ENCODE measurements at places on chromosomes 13 and 19.
A peak's percentile ranks its signal among the peaks of the same experiment; 100 is the strongest.

DNA sequence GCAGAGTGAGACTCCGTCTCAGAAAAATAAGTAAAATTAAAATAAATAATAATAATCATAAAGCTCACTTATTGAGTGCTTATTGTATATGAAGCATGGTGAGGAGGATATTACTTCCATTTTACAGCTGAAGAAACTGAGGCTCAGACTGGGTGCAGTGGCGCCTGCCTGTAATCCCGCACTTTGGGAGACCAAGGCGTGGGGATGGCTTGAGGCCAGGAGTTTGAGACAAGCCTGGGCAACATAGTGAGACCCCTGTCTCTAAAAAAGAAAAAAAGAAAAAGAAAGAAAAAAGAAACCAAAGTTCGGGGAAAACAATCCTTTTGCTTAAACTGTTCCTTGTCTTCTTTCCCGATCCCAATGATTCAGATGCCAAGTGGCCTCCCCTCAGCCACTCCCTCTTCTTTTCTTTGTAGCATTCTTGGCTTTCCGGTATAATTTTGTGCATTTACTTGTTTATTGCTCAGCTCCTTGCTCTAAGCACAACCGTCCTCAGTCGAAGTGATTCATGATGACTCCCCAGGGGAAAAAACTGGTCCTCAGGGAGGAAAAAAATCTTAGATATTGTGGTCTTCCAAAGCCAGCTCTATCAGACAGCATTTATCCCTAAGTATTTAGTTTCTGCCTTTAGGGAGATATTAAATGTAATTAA is 965 bp upstream of the EIF3G start:
- no peaks in the 10 kb centered on the region for H3K36me3 ChIP-seq
- no peaks in the 10 kb centered on the region for H3K27me3 ChIP-seq
- H3K27ac ChIP-seq = no peak overlapping the region
- no peak for DNase-seq
- no peak overlapping the region for H3K4me3 ChIP-seq

DNA sequence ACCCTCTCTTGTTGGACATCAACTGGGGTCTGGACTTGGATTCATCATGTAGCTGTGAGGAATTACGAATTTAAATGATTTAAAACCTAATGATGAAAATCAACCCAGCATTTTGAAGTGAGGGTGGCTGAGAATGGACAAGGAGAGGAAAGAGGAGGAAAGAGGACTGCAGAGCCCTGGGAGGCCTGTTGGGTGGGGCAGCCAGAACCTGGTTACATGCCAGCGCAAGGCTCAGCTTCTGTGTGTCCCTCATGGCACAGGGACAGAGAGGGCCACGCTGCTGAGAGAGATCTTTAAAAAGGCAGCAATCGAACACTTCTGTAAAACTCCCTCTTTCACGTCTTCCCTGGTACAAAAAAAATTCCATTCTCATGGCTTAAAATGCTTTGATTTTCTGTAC is 292.7 kb downstream of the MYO16 start:
- no peaks in the 10 kb centered on the region for H3K36me3 ChIP-seq
- no peak for DNase-seq
- no peaks in the 10 kb centered on the region for H3K27me3 ChIP-seq

- peak overlapping the region; percentile 43 for H3K4me3 ChIP-seq
- no peaks in the 10 kb centered on the region for H3K36me3 ChIP-seq
- no peaks in the 10 kb centered on the region for H3K27me3 ChIP-seq
- peaks cover 26% of the 10 kb centered on the region for H3K4me1 ChIP-seq
Observed at GRCh38 chr19:47609906-47610894, 1.3 kb downstream of the BICRA start.

DNA sequence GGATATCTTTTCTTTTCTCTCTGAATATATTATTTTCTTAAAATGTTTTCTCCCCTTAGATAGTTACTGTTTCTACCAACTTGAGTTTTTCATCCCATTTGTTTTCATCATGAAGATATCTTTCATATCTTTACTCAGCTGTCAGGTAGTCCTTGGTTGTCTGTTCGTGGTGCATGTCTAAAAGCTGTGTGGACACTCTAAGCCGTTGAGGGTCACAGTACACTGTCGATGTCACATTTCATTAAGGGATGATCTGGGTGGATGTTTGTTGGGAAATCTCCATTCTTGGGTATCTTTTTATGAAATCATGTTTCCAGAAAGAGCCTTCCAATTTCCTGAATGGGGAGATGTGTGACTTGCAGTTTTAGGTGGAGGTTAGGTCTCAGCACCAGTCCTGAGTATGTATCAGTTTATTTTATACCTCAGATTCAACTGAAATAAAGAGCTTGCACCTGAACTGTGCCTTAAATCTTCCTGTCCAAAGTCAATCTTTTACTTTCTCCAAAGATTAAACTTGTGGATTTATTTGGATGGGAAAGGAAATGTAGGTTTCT is 23.2 kb downstream of the ZMYM2 start:
- H3K36me3 ChIP-seq = no peaks in the 10 kb centered on the region
- no peak for DNase-seq
- H3K27me3 ChIP-seq = no peaks in the 10 kb centered on the region
- no peak overlapping the region for H3K27ac ChIP-seq
- no peak overlapping the region for H3K4me3 ChIP-seq

DNA sequence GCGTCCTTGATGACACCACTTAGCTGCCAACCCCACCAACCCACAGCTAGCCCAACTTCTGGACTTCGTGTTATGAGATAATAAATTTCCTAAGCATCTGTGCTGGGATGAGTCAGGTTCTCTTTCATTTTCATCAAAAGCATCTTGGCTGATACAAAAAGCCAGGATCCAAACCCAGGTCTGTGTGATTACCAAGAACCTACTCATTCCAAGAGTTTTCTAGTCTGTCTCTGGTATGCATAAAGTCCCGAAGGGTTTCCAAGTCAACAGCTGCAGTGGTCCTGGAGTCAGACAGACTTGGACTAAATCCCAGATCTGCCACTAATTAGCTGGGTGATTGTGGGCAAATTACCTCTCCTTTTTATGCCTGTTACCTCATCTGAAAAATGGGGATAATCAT is 55.5 kb upstream of the SERP2 start:
- no peak overlapping the region for H3K4me3 ChIP-seq
- no peak for DNase-seq
- no peaks in the 10 kb centered on the region for H3K4me1 ChIP-seq
- H3K27ac ChIP-seq = no peak overlapping the region
- H3K27me3 ChIP-seq = no peaks in the 10 kb centered on the region

DNA sequence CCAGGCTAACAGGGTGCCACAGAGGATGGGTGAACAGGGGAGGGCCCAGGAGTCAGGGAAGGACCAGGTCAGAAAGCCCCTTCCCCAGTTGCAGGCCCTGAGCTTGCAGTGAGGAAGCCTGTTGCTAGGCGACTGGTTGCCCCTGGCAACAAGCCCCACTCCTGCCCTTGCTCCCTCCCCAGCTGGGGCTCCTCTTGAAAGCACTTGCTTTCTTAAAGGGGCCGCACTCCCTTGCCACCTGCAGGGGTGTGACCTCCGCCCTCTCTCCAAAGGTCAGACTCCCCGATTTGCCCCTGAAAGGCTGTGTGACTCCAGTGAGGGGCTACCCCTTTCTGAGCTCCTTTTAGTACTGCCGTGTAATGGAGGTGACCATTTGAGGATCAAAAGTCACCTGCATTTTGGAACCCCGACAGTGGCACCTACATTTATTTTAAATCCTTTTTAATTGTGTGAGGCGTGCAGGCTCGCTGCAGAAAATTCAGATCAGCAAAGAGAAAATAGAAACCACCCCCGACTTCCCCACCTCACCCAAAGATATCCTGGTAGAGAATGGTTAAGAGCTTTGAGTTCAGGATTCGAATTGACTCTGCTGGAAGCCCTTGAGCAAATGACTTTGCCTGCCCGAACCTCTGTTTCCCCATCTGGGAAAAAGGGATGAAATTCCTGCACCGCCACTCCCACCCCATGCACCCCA is 4.8 kb downstream of the FCHO1 start:
- H3K4me1 ChIP-seq = no peaks in the 10 kb centered on the region
- H3K4me3 ChIP-seq = no peak overlapping the region
- H3K36me3 ChIP-seq = no peaks in the 10 kb centered on the region
- H3K27ac ChIP-seq = no peak overlapping the region
- DNase-seq = peak; percentile 49

- no peaks in the 10 kb centered on the region for H3K27me3 ChIP-seq
- no peak for DNase-seq
- H3K4me1 ChIP-seq = no peaks in the 10 kb centered on the region
- H3K36me3 ChIP-seq = no peaks in the 10 kb centered on the region
Observed at GRCh38 chr13:102441085-102441484, 39.2 kb upstream of the FGF14 start.

- no peaks in the 10 kb centered on the region for H3K36me3 ChIP-seq
- DNase-seq = no peak
- H3K27me3 ChIP-seq = no peaks in the 10 kb centered on the region
- H3K4me3 ChIP-seq = no peak overlapping the region
Observed at GRCh38 chr19:54606230-54606629, 12.8 kb downstream of the LILRA1 start.

- no peaks in the 10 kb centered on the region for H3K36me3 ChIP-seq
- H3K4me3 ChIP-seq = no peak overlapping the region
- no peak for DNase-seq
- H3K27me3 ChIP-seq = no peaks in the 10 kb centered on the region
- H3K27ac ChIP-seq = no peak overlapping the region
- H3K4me1 ChIP-seq = peaks cover 7% of the 10 kb centered on the region
Observed at GRCh38 chr19:39828015-39828653, 5.8 kb downstream of the DYRK1B start.

GRCh38 chr13:29980339-29980738 is 129.9 kb upstream of the UBL3 start:
- no peaks in the 10 kb centered on the region for H3K36me3 ChIP-seq
- H3K27me3 ChIP-seq = no peaks in the 10 kb centered on the region
- no peak overlapping the region for H3K27ac ChIP-seq

- H3K36me3 ChIP-seq = no peaks in the 10 kb centered on the region
- DNase-seq = no peak
- H3K27ac ChIP-seq = no peak overlapping the region
- H3K4me1 ChIP-seq = no peaks in the 10 kb centered on the region
Observed at GRCh38 chr13:43831088-43831487, 44.3 kb upstream of the ENOX1 start.

GRCh38 chr13:32751340-32751739 is 165.1 kb downstream of the PDS5B start:
- no peaks in the 10 kb centered on the region for H3K27me3 ChIP-seq
- H3K4me3 ChIP-seq = no peak overlapping the region
- no peak for DNase-seq
- H3K4me1 ChIP-seq = peaks cover 3% of the 10 kb centered on the region
